Dermis microvascular lymphatic vessel endothelial cell (primary cell): ENCODE measurements at places on chromosomes 1 and 21. TPM values are rescaled to one million over a fixed set of nuclear protein-coding genes. Genes with fewer than 3 reads are reported as not detected.

DNA sequence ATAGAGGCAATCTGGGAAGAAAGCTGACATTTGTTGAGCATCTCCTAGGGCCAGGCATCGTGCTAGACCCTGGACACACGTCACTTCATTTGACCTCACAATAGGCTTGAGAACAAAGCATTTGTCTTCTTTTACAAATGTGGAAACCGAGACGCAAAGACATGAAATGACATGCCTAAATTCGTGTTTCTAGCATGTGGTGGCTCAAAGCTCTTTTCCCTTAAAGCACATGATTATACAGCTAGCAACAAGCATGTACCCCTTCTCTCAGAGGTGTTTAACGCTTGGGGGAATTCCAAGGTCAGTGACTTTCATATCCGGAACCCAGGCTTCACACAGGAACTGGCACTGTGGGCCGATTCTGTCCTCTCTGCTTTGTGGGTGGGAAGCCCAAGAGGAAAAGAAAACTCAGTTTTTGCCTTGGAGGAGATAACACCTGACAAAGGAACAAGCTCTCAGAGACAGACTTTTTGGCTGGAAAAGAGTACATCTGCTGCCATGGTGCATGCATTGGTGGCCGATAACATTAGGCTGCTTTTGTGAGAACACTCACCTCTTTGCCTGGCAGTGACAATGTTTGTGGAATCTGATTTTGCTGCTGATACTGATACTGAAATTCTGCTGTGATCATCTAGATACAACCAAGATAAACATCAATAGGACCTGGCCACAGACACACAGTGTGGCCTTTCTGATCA lies 15.4 kb upstream of the CD2 start:
- no peak for DNase-seq

DNA sequence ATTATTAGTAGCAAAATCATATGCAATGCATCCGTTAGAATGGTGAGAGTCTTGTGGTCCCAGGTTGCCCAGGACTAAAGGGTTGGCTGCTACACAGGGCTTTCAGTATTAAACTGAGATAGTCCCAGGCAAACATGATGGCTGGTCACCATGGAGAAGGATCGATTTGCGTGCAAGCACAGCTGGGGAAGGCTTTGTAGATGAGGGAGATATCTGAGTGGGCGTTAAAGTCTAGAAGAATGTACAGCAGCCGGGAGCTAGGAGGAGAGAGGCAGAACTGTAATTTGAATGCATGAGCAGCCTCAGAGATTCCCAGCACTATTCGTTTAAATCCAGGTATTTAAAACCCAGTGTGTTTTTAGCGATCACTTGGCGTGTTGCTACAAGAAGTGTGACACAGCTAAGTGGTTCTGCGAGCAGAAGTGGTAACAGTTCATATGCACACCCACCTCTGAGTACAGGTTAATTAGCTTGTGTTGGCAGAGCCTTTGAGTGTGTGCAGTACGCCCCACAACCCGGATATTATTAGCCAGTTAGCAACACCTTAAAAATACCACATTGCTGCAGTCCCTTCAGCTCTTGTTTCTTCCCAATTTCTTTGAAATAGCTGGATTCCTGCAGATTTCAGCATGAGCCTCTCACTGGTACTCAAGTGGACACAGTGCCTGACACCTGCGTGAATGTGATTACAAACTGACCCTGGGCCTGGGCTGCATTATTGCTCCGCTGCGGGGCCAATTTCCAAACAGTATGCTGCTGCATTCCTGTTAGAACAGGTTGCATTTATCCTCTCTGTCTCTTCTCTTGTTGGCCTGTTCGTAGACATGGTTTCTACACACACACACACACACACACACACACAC lies 67.2 kb upstream of the SCAF4 start:
- no peak for DNase-seq

GRCh38 chr1:164608651-164609057 lies 49.7 kb downstream of the PBX1 start:
- no peak for DNase-seq

DNA sequence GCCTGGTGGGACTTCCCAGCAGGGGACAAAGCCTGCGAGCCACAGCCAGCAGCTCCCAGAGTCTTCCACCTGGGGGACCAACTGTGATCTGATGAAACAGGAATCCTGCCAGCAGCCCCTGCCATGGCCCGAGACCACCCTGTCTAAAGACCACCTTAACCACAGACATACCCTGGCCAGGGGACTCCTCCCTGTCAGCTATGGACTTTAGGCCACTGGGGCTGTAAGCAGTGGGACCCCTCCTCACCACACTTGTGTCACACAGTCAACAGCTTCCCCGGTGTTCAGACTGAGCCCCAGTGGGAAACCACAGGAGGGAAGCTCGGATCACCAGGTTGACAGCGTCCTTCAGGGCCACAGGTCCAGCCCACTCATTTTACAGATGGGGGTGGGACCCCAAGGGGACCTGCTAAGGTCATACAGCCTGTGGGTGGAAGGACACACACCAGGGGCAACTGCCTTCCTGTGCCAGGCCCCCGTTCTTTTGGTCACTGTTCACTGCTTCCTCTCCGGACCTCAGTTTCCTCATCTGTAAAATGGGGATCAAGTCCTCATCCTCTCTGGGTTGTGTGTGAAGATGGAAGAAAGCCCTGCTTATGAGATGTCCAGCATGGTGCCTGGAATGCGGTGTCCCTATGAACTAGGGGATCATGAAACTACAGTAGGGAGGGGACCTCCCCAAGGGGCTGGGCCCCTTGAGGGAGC lies 11.4 kb downstream of the EPHA2 start:
- DNase-seq = no peak

- DNase-seq = peak; percentile 17
Measured at GRCh38 chr1:33372677-33373076, 51.8 kb upstream of the A3GALT2 start.

GRCh38 chr1:52551507-52552235 lies 1.2 kb downstream of the TUT4 start:
- no peak for DNase-seq

GRCh38 chr1:233908092-233908491 lies 3.6 kb downstream of the SLC35F3 start:
- no peak for DNase-seq

- no peak for DNase-seq
Measured at GRCh38 chr1:168509875-168510791, 33.7 kb downstream of the XCL2 start.

GRCh38 chr1:70486676-70487458 lies 75.8 kb downstream of the CTH start:
- no peak for DNase-seq

Gene NR1I3
- total RNA-seq = not detected in 2 replicates

Gene LORICRIN
- not detected in 2 replicates for total RNA-seq

DNA sequence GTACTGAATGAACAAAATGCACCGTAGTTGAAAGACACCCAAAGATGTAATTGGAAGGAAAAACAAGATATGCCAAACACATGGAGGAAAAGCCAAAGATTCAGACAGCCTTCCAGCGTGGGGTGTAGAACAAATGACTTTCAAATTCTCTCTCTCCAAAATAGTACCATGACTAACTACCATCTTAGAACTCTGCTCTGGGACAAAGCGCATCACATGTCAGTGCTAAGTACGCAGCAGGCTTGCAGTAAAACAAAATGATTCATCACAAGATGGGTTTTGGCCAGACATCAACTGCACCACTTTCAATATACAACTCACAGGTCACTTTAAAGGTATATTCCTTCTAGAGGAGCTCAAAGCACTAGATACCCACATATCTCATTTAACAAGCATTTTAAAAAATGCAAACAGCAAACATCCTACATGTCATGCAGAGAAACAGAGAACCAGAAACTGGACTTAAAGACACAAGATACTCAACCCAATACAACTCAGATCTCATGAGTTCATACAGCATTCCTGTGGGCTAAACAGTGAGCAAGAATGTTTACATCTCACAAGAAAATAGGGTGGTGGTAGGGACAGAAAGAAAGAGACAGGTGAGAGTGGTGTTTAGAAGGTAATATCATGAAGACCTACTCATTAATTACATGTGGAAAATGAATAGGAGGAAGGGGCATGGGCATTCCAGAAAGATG lies 75.7 kb downstream of the BCAR3 start:
- peak; percentile 83 for DNase-seq

DNA sequence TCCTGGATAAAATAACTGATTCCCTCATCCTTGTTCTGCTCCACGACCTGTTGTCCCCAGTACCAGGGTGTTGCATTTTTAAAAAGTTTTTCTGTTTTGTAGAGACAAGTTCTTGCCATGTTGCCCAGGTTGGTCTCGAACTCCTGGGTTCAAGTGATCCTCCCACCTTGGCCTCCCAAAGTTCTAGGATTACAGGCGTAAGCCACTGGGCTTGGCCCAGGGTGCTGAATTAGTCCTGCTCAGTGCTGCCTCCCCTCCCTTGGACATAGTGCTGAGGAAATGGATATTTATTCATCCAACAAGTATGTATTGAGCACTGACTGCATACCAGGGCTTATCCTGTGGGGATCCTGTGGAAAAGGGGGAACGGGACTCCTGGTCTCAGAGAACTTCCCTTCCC lies 126.4 kb downstream of the PTPRU start:
- DNase-seq = no peak

- DNase-seq = no peak
Measured at GRCh38 chr1:53740621-53741105, 1.7 kb upstream of the GLIS1 start.

DNA sequence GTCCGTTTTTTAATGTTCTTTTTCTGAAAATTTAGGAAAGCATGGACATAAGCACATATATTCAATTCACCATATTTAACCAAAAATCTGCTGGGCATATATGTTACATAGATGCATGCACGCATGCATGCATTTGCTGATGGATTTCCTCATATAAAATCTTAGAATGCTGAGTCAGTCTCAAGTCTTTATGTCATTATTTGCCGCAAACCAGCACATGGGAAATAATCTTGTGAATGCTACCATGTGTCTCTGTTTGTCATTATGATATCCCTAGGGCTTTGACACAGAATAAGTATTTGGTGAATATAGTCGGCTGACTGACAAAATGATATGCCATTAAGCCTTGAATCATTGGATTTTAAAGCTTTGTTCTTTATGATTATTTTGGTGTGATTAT lies 776.5 kb downstream of the KCNT2 start:
- DNase-seq = no peak

GRCh38 chr1:69328186-69328585 lies 239.5 kb upstream of the LRRC7 start:
- no peak for DNase-seq

GRCh38 chr21:29245104-29245643 lies 53.5 kb upstream of the BACH1 start:
- DNase-seq = no peak

DNA sequence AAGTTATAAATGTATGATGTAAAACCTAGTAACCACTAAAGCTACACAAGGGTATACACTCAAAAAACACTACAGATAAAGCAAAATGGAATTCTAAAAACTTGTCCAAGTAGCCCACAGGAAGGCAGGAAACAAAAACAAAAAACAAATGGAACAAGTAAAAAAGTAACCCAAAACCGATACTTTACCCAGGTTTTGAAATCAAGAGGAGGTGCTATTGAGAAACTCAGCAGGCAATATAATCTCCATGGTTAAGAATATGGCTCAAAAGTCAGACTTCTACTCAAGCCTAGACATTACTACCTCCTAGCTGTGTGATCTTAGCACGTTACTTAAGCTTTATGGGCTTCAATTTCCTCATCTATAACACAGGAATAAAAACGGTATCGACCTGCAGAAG lies 13.3 kb downstream of the RBBP5 start:
- DNase-seq = no peak

DNA sequence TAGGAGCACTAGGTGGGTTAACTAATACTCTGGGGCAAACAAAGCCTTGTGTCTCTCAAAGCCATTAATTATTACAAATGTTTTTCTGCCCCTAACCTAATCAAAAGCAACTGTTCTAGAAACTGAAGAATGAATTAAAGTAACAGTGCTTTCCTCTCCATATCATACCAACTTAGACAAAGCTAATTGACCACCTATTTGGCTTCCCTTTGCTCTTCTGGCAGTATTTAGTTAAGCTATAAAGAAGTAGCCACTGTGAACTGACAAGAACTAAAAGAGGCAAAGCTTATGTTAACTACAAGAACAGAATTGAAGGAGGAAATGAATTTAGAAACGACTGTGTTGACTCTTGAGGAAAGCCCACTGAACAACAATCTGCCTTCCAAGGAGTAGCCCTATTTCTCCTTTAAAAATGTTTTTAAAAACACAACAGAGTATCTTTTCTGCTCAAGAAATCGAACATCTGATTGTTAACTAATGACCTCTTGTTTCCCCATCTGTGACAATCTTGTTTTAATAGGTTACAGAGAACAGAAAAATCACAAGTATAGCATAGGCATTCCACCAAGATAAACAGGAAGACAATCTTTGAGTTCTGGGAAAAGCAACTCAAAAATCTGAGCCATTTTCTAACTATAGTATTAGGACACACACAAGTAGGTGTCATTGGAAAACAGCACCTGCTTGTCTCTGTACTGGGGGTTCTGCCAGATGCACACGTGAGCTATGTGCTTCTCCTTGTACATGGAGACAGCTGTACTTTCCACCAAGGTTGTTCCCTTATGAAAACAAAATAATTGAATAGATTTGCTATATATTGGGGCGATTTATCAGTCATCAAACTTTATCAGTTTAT lies 3.1 kb upstream of the EGLN1 start:
- DNase-seq = no peak

Gene PHGDH
- total RNA-seq = 0.63 and 0.64 TPM in 2 replicates
